8988T (cell line): ENCODE measurements at places on chromosomes 16 and 17.

DNA sequence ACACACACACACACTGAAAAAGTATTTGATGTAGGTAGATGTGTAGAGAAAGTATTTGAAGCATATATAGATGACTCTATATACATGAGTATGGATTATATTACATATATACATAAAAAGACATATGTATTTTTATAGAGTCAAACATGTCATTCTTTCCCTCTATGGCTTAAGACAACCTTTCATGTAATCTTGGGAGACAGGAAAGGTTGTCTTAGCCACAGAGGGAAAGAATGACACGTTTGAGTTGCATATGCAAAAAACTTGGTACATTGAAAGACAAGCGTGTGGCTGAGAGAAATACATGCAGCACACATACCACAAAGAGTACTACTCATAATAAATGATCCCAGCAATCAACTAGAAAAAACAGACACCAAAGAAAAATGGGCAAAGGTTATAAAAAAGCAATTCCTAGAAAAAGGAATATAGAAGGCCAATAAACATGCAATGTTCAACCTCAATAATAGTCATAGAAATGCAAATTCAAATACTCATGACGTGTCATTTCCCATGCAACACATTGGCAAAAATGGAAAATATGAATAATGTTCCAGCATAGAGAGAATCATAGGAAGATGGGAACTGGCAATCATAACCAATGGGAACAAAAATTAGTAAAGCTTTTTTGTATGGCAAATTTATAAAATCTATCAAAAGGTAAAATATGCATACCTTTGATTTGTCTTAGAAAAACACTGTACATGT, 69.0 kb downstream of the SPECC1 start:
- no peak for DNase-seq

DNA sequence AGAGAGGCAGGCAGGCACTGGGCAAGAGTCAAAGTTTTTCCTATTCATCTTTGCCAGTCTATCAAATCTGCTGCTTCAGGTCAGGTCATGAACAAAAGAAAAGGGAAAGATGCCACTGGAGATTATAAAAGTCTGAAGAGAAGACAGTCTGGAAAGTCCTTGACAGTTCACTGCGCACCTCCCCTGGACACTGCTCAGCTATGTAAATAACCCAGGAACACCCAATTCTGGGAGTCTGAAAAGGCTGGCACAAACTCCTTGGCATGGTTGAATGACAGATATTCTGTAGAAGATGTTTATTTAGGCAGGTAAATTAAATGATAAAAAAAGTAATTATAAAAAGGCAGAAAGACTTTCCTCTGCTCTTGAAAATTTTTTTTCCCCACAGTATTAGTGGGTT, 5.2 kb upstream of the CORO6 start:
- DNase-seq = no peak

- DNase-seq = peak; percentile 86
Observed at GRCh38 chr16:66961065-66961744, at the start of gene CES3. CES3 (plus strand) TSS chr16:66961266; CDS start chr16:66961308, 42 bp downstream.

- DNase-seq = no peak
Observed at GRCh38 chr16:85517563-85518179, 95.5 kb upstream of the GSE1 start.

DNA sequence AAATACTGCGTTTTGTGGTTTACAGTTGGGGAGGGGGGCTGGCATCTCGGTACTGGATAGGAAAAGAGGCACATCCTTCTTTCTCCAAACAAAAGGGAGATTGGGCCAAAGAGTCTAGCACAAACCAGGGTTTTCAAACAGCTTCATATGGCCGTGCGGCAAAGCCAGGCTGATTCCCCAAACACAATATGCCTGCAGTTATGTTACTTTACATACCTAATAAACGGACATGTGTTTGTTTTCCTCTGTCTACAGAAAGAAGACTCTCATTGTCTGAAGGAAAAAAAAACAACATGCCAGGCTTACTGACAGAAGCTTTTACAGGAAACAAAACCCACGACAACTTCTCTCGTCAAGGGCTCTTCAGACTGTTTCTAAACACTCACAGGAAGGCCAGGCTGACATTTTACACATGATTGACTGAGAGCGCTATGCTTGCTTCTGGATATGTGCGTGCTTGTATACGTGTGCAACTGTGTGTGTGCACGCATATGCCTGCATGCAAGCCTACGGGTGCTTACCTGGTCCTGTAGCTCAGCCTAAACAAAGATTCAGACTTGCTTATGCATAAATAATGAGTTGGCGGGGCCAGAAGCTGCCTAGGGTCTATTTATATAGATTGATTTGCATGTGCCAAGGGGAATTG, 461.0 kb upstream of the C16orf82 start:
- no peak for DNase-seq

GRCh38 chr17:81116704-81117103, 48.6 kb upstream of the PVALEF start:
- no peak for DNase-seq
